ENCODE measurements at places on chromosomes 4 and X. TPM values are rescaled to one million over a fixed set of nuclear protein-coding genes. Genes with fewer than 3 reads are reported as not detected.

Gene FAM184B
- not detected for total RNA-seq

Gene SPANXN3
- total RNA-seq, result not detected

Gene CITED1
- not detected for total RNA-seq

Gene CLIC2
- 1.3 TPM for total RNA-seq

Gene HOPX
- total RNA-seq, result under 0.01 TPM

Gene SOX3
- total RNA-seq, result not detected

Gene KLHL2
- total RNA-seq, result 16.4 TPM

Gene PLAC8
- total RNA-seq, result not detected

Gene SLITRK4
- total RNA-seq, result 6.1 TPM

Gene ADH1C
- not detected for total RNA-seq

All from fibroblast of villous mesenchyme (primary cell).